ENCODE measurements at places on chromosomes 2 and 18.

GRCh38 chr2:235082578-235083338 lies 130.9 kb downstream of the SH3BP4 start:
- DNase-seq, result no peak

- DNase-seq, result no peak
Measured at GRCh38 chr18:48797841-48798255, 152.9 kb downstream of the SMAD7 start.

GRCh38 chr2:15205562-15205961 lies 355.6 kb downstream of the NBAS start:
- DNase-seq, result no peak

DNA sequence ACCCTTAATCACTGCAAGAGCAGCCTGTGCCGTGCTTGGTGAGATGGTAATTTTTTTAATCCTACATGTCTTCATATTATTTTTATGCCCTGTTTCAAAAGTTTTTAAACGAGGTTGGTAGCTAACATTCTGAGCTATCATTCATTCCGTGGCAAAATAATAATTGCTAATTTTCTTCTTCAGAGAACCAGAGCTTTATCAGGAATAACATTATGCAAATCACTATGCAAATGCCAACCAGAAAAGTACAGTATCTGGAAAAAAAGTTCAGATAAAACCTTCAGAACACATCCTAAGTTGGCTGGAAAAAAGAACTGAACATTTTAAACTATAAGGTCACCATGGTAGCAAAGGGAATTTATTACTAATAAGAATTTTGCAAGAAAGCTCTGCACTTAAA lies 165.1 kb upstream of the NABP1 start:
- DNase-seq, result no peak

DNA sequence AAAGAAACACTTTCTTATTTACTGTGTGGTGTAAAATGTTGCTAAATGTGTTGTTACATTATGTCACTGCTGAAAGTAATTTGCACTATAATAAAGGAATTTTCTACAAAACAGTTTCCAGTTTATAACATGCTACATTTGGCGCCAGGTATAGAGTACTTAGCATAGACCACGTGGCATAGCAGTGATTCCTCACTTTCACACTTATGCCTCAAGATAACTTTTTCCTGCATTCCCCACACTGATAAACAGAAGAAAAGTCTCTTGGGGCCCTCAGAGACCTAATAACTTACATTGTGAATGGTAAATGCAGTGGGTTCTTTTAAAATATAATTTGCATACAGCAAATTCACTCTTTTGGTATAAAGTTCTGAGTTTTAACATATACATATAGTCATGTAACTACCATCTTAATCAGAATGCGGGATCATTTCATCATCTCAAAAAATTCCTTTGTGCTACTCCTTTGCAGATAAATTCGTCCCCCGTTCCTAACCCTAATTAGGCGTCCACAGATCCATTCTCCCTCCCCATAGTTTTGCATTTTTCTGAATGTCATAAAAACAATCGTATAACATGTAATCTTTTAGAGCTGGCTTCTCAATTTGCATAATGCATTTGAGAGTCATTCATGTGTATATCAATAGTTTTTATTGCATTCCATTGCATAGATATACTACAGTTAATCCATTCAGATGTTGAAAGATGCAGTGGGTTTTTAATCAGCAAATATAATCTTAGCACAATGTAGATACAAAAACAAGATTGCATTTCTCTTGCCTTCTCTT lies 7.5 kb downstream of the LGALSL start:
- no peak for DNase-seq

- DNase-seq, result no peak
Measured at GRCh38 chr2:177407031-177407430, 14.5 kb downstream of the AGPS start.

DNA sequence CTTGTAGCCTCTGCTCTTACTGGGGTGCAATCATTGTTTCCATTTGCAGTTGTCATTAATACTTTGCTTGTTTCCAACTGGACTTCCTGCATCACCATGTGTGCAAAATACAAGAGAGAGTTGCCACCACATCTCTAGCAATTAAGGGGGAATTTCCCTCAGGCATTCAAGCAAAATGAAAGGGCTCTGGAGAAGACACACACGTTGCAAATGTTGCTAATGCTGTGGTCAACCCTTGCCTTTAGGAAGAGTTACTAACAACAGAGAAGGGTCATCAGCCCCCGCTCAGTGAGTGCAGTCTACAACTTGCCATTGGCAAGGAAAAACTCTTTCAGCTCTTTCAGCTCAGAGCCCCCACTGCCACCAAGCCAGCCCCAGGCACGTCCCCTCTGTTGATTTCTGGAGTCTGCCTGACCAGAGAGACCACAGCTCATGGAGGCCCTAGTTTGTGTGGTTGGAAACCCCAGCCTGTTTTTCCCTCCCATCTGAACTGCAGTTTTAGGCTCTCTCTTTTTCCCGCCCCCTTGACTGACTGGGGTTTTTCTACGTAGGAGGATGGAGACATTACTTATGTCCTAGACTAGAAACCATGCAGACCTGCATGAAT lies 25.9 kb upstream of the GPR45 start:
- no peak for DNase-seq

- DNase-seq, result no peak
Measured at GRCh38 chr2:45634223-45634622, 17.3 kb upstream of the PRKCE start.

- DNase-seq, result no peak
Measured at GRCh38 chr18:199768-200167, 41.4 kb downstream of the USP14 start.

- DNase-seq, result no peak
Measured at GRCh38 chr2:186806591-186806990, 42.4 kb downstream of the ZSWIM2 start.

DNA sequence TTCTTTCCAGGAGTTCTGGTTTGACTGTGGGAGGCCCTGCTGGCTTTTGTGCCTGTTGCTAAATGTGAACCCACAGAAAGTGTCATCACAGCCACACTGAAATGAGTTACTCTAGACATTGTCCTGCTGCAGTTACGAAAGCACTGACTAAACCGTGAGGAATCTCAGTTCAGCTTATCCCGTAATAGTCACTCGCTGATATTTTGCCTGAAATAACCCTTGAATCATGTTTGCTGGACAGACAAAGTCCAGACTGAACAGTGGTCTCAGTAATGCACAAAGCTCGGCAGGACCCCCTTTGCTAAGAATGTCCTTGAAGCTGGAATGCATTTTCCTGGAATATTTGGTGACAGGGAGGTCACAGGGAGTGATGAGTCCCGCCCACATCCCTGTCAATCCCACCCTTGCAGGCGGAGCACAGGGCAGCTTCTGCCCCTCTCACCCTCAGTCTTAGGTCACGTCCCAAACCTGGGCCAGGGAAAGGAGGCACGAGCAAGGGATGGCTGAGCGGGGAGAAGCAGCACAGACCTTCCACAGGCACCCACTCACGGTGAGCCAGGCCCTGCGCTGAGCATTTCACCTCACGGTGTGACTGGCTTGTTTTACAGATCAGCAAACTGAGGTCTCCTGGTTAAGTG lies 53.4 kb downstream of the ADI1 start:
- no peak for DNase-seq

All from NCI-H1436 (cell line).